ENCODE measurements at places on chromosomes 2 and 18.

DNA sequence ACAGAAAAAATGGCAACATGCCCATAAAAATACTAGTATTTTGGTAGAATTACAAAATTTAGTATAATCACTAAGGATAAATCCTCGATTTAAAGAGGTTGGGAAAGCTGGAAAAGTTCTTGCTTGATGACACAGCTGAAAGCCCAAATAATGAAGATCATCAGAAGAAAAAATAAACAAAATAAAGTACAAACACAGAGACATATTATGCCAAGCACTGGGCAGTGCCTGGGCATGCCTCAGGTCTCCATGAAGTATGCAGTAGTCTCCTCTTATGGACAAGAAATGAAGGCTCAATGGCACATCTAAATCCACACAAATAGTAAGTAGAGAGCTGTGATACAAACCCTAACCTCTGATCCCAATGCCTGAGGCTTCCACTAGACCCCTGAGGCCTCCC lies 57.7 kb downstream of the RNU4ATAC start:
- DNase-seq = no peak

DNA sequence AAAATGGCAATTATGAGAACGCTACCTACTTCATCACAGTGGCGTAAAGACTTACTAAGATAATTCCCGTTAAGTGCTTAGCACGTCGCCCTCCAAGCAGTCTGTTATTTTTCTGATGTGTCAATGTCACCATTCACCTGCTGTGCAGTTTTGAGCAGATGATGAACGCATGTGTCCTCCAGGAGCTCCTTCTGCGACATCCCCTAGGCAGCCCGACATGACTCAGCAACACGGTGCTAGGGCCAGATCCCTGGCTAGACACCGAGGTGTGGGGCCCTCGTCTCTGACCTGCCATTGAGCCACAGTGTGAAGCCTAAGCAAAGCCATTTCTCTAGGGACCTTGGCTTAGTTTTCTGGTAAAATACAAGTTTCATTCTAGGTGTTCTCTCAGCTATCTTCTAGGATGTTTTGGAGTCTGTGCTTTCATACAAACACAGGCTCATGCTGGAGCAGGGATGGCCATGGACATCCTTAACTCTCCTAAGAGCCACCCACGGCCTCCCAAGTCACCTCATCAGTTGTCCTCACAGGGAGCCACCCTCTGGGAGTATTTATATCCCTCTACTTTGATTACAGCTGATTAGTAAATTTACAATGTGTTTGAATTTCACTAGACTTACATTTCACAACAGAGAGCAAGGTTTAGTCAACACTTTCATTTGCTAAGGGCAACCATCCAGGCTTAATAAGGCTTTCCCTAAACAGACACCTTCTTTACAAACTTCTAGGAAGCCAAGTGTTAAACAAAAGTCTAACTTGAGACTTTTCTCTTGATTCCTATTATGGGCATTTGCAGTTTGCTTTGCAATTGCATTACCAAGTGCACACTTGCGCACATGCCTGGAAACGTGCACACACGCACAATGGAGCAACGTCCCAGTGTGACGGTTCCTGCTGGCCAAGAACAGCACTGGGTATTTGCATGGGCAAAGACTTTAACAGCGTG lies 376.8 kb upstream of the ID2 start:
- DNase-seq = no peak

- no peak for DNase-seq
These were observed 122.4 kb upstream of the LMAN1 start for GRCh38 chr18:59481436-59481835.

- DNase-seq = no peak
These were observed 26.8 kb downstream of the SMAD7 start for GRCh38 chr18:48923746-48924629.

- no peak for DNase-seq
These were observed 135.2 kb upstream of the HAAO start for GRCh38 chr2:42927334-42928160.

DNA sequence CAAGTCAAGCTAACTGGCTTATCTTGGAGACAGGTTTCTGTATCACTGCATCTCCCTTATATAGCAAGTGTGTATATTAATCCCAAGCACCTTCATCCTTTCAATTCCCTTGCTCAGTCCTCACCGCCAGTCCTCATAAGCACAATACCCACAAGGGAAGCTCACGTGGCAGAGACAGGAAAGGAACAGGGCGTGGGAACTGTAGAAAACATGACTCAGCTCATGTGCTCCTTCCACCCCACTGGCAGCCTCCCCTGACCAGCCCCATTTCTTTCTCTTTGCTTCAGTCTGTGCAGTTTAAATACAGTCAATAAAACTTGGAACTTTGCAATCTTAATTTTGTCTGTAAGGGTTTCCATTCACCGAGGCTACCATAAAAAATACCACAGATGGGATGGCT lies 36.5 kb upstream of the CDH19 start:
- no peak for DNase-seq
